ENCODE measurements at places on chromosomes 16 and 17.

DNA sequence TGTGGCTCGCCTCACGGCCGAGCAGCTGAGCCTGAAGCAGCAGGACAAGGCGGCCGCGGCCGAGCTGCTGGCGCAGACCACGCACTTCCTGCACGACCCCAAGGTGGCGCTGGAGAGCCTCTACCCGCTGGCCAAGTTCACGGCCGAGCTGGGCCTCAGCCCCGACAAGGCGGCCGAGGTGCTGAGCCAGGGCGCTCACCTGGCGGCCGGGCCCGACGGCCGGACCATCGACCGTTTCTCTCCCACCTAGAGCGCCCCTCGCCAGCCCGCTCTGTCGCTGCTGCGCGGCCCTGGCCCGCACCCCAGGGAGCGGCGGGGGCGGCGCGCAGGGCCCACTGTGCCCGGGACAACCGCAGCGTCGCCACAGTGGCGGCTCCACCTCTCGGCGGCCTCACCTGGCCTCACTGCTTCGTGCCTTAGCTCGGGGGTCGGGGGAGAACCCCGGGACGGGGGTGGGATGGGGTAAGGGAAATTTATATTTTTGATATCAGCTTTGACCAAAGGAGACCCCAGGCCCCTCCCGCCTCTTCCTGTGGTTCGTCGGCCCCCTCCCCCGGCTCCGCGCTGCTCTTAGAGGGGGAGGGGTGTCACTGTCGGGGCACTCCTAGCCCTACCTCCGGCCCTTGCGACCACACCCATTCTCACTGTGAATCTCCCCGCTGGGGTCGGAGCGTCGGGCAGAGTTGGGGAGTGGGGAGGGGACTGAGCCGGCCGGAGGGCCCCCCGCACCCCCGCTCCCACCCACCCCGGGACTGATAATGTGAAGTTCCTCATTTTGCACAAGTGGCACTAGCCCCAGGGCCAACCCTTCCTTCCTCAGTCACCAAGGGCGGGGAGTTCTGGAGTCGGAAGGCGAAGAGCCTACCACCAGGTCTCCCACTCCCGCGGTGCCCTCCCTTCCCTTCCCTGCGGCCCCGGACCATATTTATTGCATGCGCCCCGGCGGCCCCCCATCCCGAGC is 4.0 kb downstream of the HIC1 start:
- DNase-seq = no peak

- DNase-seq = no peak
Observed at GRCh38 chr17:180381-181244, 837 bp downstream of the DOC2B start.

GRCh38 chr17:57016071-57016763 is 38.3 kb downstream of the SCPEP1 start:
- DNase-seq = no peak

DNA sequence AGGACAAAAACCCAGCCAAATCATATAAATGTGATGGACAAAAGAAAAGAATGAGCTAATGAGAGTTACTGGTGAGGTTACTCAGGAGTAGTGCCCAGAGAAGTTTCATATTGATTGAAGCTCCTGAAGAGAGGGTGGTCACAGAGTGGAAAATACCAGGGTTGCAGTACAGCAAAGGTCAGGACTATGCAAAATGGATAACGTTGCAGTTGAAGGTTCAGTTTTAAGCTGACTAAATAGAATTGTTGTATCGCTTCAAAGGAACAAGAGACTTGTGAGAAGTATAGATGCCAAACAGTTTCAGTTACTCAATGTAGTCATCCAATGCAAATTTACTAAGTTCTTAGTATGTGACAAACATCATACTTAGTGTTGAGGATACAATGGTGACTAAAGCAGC is 47.1 kb downstream of the ABCA8 start:
- DNase-seq = no peak

- DNase-seq = no peak
Observed at GRCh38 chr16:57603115-57604024, 25.1 kb upstream of the ADGRG1 start.

DNA sequence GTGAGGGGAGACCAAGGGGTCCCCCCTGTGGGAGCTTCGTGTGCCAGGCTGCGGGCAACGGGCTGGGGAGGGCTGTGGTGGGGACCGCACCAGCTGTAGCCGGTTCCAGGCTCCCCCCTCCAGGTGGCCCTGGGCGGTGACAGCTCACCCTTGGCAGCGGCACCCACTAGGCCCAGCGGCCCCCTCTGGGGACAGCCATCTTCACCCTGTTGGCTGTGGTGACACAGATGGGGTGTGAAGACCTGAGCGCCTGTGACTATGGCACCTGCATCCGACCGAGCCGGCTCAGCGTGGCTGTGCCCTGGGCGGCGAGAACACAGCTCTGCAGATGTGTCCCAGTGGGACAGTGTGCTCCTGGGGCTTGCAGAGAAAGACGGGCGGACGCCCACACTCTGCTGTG is 1.1 kb upstream of the C1QTNF8 start:
- no peak for DNase-seq

DNA sequence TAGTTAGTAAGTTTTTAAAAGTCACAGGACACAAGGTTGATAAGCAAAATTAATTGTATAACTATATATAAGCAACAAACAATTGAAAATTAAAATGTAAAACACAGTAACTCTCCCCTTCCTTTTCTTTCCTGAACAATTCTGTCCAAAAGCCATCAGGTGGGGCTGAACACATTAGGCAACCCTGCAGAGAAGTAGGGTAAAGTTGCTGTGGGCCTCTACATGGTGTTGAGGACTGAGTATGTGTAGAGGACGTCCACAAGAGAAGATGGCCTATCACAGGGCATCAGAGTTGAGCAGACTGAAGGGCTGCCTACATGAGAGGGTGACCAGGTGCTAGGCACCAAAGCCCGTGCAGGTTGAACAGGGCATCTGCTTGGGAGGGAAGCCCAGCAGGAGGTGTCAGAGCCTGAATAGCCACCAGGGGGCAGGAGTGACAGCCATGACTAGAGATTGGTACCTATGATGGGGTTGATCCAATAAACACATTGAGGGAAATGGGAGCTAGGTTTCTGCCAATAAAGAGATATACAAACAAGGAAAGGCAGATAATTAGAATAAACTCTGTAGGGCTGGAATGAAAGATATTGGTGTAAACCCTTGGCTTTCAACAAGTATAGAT is 415.1 kb downstream of the NPIPA8 start:
- peak; percentile 30 for DNase-seq

DNA sequence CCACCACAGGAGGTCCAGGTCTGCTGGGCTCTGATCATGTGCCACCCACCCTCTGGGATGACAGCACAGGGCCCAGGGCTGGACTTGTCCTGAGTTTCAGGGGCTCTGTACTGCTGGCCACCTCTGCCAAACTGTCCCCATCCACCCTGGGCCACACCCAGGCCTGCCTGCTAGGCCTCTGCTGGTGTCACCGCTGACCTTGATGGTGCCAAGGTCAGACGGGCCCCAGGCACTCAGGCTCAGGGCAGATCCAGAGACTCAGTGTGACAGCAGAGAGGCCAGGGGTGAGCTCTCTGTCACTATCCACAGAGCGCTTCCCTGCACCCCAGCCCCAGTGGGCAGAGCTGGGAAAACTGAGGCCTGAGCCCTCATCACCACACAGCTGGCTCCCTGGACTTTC is 75.6 kb downstream of the RMI2 start:
- DNase-seq = no peak

DNA sequence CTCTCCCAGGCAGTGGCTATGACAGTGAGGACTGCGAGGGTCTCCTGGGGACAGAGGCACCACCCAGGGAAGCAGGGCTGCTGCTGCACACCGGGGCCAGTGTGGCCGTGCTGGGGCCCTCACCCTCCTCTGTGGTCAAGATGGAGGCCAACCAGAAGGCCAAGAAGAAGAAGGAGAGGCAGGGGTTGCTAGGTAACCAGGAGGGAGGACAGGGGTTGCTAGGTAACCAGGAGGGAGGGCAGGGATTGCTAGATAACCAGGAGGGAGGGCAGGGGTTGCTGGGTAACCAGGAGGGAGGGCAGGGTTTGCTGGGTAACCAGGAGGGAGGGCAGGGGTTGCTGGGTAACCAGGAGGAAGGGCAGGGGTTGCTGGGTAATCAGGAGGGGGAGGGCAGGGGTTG is 55.2 kb downstream of the ACTG1 start:
- no peak for DNase-seq

- DNase-seq = no peak
Observed at GRCh38 chr17:64687961-64688360, 25.9 kb upstream of the SMURF2 start.

GRCh38 chr16:88570691-88571092 is 489 bp downstream of the ZC3H18 start:
- peak; percentile 11 for DNase-seq

- DNase-seq = no peak
Observed at GRCh38 chr17:5485270-5486205, at the start of gene DERL2. DERL2 (minus strand) TSS chr17:5486178; CDS start chr17:5486161, 17 bp downstream.

GRCh38 chr16:9509663-9510062 is 418.2 kb downstream of the HAPSTR1 start:
- DNase-seq = no peak

DNA sequence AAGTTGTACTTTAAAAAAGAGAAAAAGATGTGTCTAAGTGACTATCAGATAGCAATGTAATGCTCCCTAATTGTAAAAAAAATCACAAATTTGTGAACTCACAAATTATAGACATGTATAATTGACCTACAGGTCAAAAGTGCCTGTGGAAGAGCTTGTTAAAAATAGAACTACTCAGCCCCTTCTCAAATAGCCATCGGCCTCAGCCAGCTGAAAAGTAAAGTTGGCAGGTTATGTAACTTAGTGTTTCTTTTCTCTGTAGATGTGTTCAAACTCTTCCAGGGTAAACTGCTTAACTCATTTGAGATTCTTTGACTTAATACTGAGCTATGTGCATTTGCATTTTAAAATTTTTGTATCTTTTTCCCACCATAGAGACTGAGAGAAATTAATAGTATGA is 13.3 kb downstream of the AKTIP start:
- DNase-seq = no peak

- no peak for DNase-seq
Observed at GRCh38 chr17:28598389-28598788, 436 bp downstream of the SPAG5 start.

GRCh38 chr16:83011939-83012338 is 385.2 kb downstream of the CDH13 start:
- no peak for DNase-seq

GRCh38 chr17:27577121-27577761 is 53.7 kb upstream of the LGALS9 start:
- peak; percentile 49 for DNase-seq

- no peak for DNase-seq
Observed at GRCh38 chr16:56369202-56369601, 56.1 kb downstream of the AMFR start.

All from MCF 10A (cell line).